Hematopoietic multipotent progenitor cell treated with erythropoietin and hydrocortisone succinate and interleukin-3 and kit ligand, for 8 days (in vitro differentiated cells): ENCODE measurements at places on chromosomes 6 and 20.

GRCh38 chr6:157614026-157614568, 208.9 kb upstream of the SNX9 start:
- DNase-seq = no peak

DNA sequence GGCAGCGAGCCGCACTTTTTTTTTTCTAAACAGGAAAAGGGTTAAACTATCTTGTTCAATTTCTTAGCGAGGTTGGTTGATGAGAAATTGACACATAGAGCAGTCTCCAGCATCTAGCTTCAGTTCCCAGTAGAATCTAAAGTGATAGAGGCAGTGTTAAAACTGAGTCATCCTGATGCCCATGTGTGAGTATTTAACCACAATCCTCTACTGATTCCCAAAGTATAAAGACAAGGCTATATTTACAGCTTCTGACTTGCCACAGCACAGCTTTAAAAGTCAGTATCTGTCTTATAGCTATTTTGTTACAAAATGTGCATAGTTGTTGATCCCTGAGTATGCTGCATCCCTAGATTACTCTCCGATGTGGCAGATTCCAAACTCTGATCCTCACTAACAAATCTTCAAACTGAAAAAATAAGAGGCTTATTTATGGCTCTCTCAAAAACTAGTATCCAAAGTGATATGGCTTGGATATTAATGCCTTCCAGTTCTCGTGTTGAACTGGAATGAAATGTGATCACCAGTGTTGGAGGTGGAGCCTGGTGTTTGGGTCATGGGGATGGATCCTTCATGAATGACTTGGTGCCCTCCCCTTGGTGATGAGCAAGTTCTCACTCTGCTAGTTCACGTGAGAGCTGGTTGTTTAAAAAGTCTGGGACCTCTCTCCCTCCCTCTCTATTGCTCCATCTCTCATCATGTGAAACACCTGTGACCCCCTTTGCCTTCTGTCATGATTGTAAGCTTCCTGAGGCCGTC, 13.1 kb upstream of the POPDC3 start:
- no peak for DNase-seq

DNA sequence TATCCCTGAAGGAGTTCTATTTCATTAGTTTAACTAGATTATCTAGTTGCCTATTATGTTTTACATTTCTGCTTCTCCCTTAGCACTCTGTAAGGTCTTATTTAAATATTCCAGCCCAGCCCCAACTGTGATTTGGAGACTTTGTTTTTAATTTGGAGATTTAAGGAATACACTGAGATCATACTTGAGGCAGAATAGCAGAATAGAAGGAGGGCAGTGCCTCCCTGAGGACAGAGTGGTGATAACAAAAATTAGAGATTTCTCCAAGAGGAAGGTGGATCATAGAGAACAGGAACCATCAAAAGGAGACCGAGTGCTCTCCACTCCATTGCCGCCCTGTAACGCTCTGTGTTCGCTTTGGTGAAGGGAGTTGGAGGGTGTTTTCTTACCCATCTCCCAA, 14.8 kb upstream of the CD164 start:
- peak; percentile 41 for DNase-seq

DNA sequence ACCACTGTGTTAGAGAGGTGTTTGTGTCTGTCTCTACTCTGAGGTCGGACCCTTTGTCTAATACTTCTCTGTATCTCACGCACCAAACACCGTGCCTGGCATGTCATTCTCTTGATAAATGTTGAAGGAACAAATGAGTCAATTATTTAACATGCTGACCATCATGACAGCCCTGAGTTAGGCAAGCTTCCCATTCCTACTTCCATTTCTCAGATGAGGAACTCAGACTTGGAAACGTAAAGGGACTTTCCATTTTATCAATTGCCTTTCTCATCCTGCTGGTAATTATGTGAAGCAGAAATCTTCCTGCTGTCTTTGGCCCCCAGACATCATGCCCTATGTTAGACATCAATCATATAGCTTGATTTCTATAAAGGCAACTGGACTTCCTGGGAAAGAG, 227.0 kb upstream of the ECI2 start:
- DNase-seq = no peak

DNA sequence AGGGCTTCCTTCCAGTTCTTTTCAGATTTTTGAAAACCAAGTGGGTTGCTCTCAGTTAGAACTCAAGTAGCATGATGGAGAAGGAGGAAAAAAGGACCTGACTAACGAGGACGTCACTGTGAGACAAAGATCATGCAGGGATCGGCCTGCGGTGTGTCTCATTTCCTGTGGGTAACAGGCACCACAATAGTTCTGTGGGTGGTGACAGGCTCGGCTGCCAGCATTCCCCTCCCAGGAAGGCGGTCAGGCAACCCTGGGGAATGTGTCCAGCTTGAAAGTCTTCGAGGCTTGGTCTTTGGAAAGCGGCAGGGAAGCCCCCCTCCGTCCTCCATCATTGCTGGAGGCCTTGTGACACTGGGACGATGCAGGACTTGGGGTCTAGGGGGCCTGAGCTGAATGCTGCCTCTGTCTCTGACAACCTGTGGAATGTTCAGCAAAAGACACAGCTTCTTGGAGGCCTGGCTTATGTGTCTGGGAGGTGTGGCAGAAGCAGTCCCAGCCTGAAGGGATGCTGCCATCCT, 121.0 kb downstream of the BCAS1 start:
- DNase-seq = peak; percentile 43

DNA sequence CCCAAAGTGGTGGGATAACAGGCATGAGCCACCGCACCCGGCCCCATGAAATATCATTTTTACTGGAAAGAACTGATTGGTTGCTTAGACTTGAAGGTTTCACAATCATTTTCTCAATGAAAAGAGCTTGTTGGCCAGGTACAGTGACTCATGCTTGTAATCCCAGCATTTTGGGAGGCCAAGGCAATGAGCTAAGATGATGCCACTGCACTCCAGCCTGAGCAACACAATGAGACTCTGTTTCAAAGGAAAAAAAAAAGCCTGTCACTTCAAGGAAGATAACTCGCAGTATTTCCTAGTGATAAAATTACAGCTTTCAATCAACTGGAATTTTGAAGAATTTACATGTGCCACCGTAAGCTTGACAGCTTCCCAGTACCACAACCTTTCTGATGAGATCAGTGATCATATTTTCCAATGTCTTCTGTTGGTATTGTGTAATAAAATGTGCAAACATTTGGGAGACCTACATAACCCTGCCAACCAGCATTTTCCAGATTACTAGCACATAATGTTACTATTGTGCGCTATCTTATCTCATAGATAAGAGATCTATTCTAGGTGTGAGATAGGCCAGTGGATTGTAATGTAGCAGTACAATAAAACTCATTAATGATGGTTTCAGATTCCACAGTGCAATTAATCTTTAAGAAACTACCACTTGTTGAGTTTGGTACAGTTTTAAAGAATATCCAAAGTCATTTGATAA, 7.2 kb downstream of the PNLDC1 start:
- DNase-seq = no peak

- no peak for DNase-seq
These were observed 44.6 kb downstream of the SESN1 start for GRCh38 chr6:109050012-109050411.

DNA sequence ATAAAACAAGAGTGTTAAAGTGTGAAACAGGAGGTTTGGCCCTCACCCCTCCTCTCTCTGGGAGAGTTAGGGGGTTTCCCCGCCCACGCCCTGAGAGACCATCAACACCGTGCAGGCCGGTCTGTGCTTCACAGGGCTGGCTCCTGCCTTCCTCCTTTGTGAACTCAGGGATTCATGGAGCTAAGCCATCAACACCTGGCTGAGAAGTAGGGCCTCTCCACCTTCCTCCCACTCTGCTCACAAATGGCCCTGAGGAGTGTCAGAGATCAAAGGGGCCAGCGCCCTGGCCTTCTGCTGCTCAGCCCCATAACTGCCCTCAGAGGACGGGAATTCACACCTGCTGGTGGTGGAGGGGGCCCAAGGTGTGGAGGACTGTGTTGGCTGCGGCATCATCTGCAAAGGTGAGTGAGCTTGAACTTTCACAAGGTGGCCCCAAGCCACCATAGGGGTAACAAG, 88.6 kb downstream of the PSMB1 start:
- DNase-seq = no peak

DNA sequence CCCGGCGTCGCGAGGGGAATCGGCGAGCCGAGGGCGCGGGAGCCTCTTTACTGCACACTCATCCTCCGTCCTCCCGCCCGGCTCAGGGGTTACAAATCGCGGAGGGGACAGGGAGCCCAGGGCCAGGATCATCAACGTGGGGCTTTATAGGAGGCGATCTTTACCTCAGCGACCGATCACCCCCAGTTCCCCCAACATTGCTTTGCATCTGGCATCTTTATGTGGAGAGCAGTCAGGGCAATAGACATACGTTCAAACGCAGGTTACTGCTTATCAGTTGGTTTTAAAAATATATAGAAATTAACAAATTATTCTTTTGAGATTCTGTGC, 634 bp downstream of the HSF2 start:
- DNase-seq = peak; percentile 32

DNA sequence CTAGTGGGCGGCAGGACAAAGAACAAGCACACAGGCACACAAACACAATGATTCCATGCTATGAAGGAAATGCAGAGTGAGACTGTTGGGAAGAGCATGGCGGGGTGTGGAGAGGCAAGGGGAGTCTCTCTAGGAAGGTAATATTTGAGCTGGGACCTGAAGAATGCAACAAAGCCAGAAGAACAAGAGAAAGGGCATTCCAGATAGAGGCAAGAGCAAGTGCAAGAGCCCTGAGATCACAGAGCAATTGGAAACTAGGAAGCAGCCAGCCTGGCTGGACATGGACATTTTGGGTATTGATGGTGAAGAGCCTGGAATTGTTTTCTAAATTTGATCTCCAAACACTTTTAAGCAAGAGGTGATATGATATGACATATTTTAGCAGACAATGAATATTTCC, 15.4 kb downstream of the SRXN1 start:
- no peak for DNase-seq

DNA sequence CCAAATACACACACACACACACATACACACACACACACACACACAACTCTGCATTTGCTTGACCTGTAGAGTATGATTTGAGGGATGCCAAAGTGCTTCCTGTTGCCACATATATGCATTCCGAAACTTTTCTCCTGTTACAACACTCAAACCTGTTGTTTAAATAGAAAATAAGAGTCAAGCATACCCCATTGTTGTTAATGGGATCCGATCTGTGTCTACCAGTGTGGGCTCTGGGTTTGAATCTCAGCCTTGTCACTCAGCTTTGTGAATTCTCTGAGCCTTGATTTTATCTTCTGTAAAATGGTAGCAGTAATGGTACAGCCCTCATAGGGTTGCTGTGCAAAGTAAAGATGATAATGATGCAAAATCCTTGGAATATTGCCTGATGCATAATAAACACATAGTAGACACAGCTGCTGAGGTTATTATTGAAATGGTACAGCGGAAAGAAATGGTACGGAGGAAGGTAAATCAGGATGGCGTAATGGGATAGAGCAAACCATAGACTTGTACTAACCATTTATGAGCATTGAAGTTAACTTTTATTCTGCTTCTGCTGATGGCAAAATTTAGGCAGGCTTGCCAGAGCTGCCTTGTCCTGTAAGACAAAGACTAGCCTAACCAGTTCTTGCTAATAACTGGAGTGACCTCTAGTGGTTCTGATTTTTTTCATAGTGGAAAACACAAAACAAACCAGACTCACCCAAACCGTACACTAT, 113.5 kb upstream of the PHACTR1 start:
- DNase-seq = peak; percentile 7

DNA sequence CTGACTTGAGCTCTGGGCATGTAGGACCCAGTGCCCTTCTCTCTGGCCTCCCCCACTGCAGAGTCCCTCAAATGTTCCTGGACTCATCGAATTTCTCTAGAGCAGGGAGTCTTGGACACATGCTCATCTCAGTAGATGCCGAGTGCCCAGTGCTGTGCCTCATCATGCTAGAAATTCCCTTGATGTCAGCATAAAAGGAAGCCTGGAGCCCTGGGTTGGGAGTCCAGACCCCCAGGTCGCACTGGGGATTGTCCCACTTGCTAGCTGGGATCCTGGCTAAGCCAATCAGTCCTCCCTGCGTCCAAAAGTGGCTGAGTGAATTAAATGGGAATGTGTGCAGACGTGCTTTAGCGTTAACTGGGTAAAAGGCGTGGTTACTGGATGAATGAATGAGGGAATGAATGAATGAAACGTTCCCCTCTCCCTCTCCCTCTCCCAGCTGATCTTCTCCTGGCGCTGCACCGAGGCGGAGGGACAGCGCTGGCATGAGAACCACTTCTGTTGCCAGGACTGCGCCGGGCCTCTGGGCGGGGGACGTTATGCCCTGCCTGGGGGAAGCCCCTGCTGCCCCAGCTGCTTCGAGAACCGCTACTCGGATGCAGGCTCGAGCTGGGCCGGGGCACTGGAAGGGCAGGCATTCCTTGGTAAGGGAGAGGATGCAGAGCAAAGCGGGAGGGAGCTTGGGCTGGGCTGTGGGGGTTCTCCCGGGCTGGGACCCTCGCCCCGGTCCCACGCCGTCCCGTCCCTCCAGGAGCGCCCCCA, 1.6 kb upstream of the TOMM6 start:
- DNase-seq = no peak

- DNase-seq = no peak
These were observed 108.7 kb downstream of the FYN start for GRCh38 chr6:111764238-111765175.
